ENCODE measurements at places on chromosomes 5 and 9.

- no peak for DNase-seq
These were observed 100.7 kb downstream of the DRD1 start for GRCh38 chr5:175343308-175343707.

GRCh38 chr5:39447059-39447458, 22.3 kb upstream of the DAB2 start:
- DNase-seq: no peak

DNA sequence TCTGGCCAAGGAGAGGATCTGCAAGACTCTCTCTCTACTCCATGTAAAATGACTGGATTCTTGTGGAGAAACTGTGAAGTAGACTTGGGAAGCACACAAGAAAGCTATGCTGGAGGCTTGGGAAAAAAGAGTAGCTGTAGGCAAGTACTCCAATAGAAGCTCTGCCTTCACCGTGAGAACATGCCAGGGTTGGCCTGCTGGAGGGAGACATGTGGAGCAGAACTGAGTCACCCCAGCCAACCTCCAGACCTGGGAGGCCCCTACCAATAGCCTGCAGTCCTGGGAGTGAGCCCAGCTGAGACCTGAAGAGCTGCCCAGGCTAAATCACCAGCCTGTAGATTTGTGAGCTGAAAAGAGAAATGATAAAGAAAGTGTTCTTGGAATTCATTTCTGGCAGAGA, 66.6 kb downstream of the DEPDC1B start:
- peak; percentile 87 for DNase-seq

DNA sequence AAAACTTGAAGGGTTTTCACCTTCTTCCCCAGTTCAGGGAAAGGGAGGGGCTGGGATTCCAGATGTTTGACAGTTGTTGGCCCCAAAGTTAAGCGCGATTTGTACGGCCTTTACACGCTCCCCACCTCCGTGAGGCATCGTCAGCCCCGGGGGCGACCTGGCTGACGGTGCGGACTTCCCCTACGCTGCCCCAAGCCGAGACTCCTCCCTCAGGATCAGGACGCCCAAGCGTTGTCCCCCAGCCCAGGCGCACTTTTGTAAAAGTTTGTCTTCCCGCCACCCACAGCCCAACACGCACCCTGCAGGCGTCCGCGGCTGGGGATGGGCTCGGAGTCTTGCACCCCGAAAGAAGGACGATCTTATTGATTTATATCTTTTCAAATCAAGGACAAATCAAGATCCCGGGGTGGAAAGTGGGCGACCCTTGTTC, 713 bp downstream of the MOB3B start:
- DNase-seq: no peak

GRCh38 chr5:6737043-6737941, 24.1 kb downstream of the TENT4A start:
- no peak for DNase-seq

- no peak for DNase-seq
These were observed 195.2 kb upstream of the ISL1 start for GRCh38 chr5:51188001-51188591.

- no peak for DNase-seq
These were observed 145.1 kb upstream of the IRX2 start for GRCh38 chr5:2896371-2897275.

DNA sequence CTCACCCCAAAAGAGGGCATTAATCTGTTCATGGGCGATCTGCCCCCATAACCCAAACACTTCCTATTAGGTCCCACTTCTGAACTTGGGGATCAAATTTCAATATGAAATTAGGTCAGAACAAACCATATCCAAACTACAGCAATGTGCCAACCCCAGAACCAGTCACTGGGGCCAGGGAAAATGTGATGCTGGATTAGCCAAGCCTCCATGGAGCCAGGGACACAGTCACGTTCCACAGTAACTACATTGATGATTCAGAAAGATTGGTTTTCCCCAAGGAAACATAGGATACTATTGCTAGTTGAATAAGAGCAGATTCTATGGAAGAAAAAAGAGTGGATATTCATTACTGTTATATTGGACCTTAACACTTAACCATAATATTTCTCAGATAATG, 84.2 kb downstream of the GIN1 start:
- no peak for DNase-seq

DNA sequence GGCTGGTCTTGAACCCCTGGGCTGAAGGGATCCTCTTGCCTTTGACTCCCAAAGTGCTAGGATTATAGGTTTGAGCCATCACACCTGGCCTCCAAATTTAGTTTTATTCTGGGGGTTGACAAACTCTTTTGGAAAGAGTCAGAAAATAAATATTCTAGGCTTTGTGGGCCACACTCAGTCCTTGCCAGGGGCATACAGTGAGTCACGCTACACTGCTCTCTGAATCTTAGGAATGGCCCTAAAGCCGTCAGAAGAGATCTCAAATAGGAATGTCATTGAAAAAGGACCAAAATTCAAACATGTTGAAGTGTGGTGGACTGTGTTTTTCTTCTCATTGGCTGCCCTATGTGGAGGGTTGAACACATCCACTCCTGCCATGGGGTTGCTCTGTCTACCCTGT, 127.7 kb upstream of the BASP1 start:
- no peak for DNase-seq

GRCh38 chr5:39453606-39454005, 28.8 kb upstream of the DAB2 start:
- DNase-seq: no peak

GRCh38 chr9:132879457-132880323, 992 bp downstream of the SPACA9 start:
- no peak for DNase-seq

DNA sequence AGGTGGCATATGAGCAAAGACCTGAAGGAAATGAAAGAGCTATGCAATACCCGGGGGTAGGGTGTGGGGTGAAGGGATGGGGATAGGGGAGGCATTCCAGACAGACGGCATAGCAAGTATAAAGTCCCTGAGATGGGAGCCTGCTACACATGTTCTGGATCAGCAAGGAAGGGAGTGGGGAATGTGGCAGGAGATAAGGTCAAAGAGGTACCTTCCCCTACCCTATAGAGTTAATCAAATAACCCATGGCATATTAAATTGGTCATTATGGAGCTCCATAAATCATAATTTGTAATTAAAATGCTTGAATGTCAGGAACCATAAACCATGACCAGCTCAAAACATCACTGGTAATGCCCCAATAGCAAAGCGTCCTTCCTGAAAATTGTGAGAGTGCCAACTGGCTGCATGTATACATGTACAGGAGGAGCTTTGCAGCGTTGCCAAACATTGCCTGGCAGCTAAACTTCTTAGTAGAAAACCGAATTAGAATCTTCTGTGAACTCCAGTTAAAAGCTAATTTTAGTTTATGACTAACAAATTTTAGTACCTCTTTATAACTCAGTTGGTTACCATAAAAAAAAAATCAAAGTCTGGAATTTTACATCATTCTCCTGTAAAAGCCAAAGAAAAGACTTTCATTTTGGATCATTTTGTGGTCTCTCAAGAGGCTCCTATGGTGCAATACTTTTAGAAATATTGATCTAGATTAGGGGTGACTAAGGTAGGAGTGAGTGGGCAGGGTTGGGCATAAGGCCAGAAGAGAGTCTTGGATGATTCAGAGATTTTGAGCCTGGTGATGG, 4.7 kb downstream of the DNAI1 start:
- no peak for DNase-seq

GRCh38 chr5:103013933-103014552, 105.9 kb downstream of the GIN1 start:
- DNase-seq: no peak

GRCh38 chr5:11139217-11139865, 378.3 kb upstream of the DAP start:
- no peak for DNase-seq

- DNase-seq: no peak
These were observed 27.1 kb upstream of the LRRC14B start for GRCh38 chr5:164244-164643.

DNA sequence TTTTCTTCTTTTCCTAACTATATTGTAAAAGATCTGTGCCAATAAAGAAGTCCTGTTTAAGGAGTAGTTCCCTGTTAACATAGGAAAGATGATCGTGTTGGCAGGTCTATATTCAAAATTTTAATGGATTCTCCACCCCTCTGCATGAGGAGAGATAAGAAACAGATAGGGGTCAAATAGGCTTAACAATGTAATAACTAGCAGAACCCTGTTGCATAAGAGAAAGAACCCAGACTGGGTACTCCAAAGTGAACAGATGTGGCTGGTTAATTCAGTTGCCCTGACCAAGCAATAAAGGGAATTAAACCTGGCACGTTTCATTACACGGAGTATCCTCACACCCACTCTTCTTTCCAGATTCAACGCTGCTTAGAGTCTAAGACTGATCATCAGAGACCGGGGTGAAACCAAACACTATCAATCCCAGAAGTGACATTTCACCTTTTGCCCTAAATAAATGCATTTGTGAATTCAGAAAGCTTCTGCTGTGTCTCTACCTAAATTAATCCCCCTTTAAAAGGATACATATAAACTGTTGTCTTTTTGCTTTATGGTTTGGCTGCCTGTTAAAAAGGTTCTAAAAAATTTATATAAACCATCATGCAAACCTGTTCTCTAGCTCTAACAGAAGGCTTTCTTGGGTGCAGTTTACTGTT, 1276.9 kb upstream of the WWC1 start:
- DNase-seq: no peak

DNA sequence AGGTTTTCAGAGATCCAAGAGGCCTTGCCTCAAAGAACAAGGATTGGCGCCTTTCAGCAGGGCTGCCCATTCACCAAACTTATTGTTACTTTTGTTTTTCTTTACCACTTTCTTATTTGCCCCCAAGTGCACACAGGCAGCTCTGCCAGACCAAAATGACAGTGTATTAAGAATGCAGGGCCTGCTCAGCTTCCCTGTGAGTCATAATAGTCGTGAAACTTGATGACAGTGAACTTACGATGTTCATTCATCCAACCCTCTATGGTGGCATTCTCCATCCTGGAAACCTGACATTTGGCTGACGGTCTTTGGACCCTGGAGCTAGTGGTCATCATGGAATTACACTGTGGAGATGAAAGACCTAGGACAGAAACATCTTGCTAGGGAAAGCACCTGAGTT, 44.3 kb downstream of the UBE2QL1 start:
- DNase-seq: no peak

DNA sequence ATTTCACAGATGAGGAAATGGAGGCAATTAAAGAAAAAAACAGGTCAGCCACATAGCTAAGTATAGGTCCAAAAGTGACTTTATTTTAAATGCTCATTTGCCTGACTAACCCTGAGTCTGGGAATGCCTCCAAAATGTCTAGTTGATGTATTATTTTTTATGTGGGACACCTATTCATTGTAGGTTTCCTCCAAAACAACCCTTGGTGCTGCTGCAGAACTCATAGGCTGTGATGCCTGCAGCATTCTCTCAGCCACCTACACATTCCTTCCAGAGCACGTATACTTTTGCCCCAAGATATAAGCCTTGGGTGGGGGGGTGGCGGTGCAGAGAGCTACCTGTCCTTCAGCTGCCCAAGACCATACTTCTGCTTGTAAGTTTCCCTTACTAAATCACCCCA, 77.4 kb downstream of the MSX2 start:
- DNase-seq: no peak

GRCh38 chr5:111997711-111998110, 240.7 kb upstream of the NREP start:
- peak; percentile 100 for DNase-seq
